Fibroblast of skin of right biceps (primary cell): ENCODE measurements at places on chromosomes 5 and 9.

GRCh38 chr5:125251703-125252102 is 505.3 kb upstream of the ZNF608 start:
- no peak for DNase-seq

GRCh38 chr5:116528519-116529234 is 45.9 kb downstream of the SEMA6A start:
- no peak for DNase-seq

DNA sequence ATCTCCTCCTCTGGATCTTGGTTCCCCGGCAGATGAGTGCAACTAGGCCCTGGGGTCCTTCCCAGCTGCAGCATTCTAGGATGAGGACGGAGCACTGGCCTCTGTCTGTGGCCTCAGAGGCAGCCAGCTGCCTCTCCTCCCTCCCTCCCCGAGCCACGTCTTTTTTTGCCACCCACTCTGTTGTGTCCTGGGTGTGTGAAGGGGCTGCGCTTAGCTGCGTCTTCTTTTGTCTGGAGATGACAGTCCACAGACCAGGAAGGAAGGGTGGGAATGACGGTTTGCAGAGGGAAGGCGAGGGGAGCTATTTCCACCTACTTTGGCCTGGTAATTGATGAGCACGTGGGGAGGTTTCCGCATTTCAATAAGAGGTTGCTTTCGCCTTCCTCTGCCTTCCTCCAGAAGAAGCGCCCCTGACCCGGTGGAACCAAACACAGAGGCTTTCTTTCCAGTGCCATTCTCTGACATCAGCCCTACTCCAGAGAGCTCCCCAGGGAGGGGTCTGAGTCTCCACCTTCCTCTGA is 34.5 kb upstream of the GABRP start:
- no peak for DNase-seq

- DNase-seq = peak; percentile 96
Measured at GRCh38 chr9:110116543-110116885, 91.4 kb downstream of the C9orf152 start.

DNA sequence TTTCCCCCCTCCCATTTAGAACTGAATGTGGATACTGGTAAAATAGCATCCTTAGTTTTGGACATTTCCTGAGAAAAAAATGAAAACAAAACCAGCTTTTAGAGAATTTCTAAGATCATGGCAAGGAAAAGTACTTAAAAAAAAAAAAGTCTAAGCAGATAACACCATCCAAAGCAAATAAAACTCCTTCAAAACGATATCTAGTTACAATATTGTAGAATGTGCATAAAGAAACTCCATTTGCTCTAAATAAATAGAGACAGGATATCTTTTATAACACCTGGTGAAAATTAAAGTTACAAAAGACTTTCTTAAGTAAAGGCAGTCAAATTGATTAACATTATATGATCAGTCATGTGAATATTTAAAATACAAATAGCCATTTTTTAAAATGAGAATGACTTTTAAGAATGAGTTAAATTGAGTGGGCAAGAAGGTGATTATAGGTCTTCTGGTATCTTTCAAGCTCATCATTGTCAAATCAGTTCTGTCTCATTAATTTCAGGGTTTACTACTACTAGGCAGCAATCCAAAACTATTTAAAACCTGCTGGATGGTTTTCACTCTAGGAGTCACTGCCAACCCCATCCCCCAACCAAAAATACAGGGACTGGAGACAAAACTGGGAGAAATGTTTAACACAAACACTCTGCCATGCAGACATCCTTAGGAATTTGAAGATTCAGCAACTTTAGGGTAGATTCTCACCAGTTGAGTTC is 382.6 kb downstream of the ADGRV1 start:
- DNase-seq = no peak

DNA sequence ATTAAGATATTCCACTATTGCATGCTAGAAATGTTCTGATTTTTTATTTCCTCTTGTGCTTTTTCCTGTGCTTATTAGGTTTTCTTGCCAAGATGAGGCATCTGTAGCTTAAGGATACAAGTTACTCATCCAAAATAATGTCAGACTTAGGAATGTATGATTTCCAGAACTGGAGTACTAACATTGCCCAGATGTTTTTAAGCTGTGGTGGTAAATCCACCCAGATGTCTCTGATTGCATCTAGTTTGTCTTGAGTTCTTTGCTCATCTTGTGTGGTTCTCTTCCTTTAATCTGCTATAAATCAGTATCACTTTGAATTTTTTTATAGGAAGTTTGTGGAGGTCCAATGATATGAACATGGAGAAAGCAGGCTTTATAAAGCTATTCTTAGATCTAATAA is 337.5 kb upstream of the ZNF608 start:
- DNase-seq = peak; percentile 90

DNA sequence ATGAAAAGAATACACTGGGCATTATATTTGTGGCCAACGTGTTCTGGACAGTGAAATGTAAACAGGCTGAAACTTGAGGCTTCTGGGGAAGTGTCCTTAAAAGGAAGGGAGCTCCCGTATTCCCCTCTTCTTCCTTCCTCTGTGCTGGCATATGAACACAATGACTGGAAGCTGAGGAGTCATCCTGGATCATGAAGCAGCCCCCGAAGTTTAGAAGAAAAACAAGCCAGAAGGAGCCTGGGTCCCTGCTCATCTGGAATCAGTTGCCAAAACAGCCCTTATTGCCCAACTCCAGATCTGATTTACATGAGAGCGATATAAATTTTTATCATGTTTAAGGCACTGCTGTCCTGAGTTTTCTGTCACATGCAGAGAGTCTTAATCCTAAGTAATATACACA is 65.4 kb upstream of the SLC1A1 start:
- no peak for DNase-seq

DNA sequence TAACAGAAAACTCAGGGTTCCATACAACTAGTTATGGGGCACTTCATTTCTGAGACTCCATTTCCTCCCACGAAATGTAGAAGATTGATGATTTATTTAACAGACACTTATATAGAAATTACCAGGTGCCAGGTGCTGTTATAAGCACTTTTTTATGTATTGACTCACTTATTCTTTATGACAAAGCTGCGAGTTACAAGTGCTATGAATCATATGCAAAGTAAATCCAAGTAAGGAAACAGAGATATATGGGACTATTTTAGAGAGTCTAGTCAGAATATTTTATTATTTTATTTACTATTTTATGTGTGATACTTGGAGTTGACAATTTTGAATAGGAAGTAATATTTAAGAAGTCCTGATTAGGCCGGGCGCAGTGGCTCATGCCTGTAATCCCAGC is 822.8 kb upstream of the C9orf72 start:
- no peak for DNase-seq

GRCh38 chr5:139969318-139969717 is 73.8 kb downstream of the NRG2 start:
- DNase-seq = no peak

DNA sequence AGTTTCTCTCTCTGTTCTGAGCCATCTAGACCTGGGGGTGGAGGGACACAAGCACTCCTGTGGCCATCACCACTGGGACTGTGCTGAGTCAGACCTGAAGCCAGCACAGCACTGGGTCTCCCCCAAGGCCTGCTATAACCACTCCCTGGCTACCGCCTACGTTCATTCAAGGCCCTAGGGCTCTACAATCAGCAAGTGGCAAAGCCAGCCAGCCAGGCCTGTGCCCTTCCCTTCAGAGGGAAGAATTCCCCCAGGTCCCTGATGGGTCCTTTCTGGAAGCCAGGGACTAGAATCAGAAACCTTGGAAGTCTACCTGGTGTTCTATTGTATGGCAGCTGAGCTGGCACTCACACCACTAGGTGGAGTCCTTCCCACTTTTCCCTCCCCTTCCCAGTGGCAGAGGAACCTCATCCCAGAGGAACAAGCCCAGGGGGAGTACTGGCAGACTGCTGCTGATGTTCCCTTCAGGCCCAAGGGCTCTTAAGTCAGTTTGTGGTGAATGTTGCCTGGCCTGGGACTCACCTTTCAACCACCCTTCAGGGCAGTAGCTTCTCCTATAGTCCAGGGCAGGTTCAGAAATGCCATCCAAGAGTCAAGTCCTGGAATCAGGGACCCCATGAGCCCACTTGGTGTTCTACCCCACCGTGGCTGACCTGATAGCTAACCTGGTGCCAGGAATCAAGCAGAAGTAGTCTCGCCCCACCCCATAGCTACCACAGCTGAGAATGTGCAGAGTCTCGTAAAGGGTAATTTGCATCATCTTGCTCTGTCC is 20.0 kb downstream of the JMY start:
- peak; percentile 54 for DNase-seq

DNA sequence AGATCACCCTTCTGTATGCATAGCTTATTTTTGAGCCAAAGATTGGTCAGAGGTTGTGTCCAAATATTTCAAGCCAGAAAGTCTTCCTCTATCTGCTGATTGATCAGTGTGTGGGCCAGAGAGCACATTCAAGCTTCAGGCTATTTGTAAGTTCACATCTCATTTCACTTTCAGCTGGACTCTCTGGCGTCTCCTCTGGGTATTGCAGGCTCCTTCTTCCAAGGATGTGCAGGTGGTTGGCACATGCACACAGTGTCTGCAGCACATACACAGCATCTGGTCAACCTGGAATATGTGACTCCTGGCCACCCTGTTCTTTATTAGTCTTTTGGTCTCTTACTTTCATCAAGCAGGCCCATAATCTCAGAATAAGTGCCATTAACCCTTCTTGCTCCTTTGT is 516.1 kb downstream of the ANXA1 start:
- DNase-seq = no peak

DNA sequence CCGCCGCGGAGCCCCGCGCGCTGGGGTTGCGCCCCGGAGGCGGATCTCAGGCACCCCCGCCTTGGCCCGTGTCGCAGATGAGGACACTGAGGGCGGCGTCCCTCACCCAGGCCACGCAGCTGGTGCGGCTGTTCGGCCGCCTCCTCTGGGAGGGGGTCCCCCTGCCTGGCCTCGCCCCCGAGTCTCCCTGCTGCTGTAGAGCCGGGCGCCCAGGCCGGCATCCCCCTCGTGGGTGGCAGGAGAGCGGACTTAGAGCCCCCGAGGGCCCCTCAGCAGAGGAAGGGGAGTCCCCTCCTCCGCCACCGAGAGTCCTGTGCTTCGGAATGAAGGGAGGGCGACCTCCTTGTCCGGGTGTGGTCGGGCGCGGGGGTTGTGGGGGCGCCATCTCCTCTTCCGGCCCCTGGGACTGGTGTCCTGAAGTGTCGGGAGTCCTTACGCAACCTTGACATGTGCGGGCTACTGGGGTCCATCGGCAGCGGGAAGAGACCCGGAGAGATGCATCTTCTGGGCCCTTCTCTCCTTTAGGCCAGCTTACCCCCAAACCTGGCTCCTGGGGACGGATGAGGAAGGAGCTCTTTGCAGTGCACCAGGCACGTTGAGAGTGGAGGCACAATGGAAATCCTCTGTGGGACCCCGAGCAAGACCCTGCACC is 11.7 kb upstream of the EXOSC2 start:
- DNase-seq = no peak

GRCh38 chr9:89442981-89443814 is 54.7 kb downstream of the SEMA4D start:
- DNase-seq = peak; percentile 73

DNA sequence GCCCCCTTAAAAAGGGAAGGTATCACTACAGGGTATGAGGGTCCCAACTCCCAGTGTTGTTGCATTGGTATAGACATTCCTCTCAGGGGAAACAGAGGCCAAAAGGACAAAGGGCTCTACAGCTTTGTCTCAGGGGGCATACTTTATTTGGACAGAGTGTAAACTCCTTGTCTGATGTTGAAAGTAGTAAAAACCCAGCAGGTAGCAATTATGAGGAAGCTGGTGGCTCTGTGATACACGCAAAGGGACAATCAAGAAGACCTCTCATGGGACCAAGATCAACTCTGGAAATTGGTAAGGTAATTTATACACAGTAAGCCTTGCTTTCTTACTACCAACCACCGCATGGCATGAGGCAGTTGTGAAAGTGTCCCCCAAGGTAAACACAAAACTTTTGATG is 764.6 kb downstream of the CDH12 start:
- DNase-seq = no peak
